DMS53 (cell line): ENCODE measurements at places on chromosomes 6 and 20.

- no peak for DNase-seq
These were observed 89.9 kb upstream of the SGK1 start for GRCh38 chr6:134407791-134408190.

GRCh38 chr6:152942319-152942869 lies 40.4 kb downstream of the FBXO5 start:
- DNase-seq: no peak

- DNase-seq: peak; percentile 75
These were observed 90.0 kb upstream of the IFNGR1 start for GRCh38 chr6:137309078-137309762.

GRCh38 chr20:37726971-37727956 lies 33.4 kb downstream of the CTNNBL1 start:
- DNase-seq: no peak

GRCh38 chr6:159969204-159969912 lies 476 bp downstream of the IGF2R start:
- peak; percentile 68 for DNase-seq

- no peak for DNase-seq
These were observed 46.3 kb downstream of the GCNT2 start for GRCh38 chr6:10567256-10568026.

DNA sequence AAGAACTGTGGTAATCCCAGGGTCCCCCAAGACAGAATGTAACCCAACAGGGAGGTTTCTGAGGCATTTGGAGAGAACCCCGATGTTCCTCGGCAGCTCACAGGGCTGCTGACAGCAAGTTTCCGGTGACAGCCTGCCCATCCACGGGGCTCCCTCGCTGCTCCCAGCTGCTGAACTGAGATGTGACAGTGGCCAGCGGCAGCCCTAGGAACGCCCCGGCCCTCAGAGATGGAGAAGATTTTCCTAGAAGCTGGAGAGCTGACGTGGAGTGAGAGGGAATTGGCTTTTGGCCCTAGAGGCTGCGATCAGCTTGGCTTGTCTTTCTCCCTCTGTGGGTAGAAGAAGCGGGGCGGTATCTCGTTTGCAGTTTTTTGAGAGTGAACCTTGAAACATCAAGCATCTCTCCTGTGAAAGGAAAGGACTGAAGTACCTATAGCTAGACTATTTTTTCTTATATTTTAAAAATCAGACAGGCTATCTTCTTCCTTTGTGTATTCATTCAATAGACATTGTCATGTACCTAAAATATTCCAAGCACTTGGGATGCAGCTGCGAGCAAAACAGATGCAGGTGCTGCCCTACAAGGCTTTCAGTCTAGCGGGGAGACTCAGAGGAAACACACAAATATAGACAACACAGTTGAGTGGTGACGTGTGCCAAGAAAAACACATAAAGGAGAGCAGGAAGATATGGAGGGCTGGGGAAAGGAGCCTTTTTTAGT lies 28.4 kb upstream of the NFATC2 start:
- DNase-seq: no peak

GRCh38 chr6:70375166-70375565 lies 38.1 kb upstream of the FAM135A start:
- DNase-seq: no peak

DNA sequence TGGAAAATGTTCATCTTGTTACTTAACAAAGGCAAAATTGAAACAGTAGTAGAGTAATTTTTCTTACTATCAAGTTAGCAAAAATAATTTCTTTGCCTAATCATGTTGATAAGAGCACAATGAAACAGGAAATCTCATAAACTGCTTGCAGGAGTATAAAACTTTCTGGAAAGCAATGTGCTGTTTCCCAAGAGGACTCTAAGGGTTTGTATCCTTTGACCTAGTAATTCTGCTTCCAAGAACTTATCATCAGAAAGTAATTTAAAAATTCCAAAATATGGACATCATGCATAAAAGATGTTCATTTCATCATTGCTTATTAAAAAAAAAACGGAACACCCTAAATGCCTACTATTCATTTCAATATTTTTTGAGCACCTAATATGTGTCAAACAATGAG lies 46.1 kb upstream of the TNFAIP3 start:
- no peak for DNase-seq

GRCh38 chr6:7222197-7222596 lies 90.8 kb downstream of the SSR1 start:
- no peak for DNase-seq

- peak; percentile 51 for DNase-seq
These were observed 62.4 kb downstream of the GCNT2 start for GRCh38 chr6:10583509-10583901.

GRCh38 chr6:165663377-165663735 lies 315 bp upstream of the PDE10A start:
- peak; percentile 78 for DNase-seq

DNA sequence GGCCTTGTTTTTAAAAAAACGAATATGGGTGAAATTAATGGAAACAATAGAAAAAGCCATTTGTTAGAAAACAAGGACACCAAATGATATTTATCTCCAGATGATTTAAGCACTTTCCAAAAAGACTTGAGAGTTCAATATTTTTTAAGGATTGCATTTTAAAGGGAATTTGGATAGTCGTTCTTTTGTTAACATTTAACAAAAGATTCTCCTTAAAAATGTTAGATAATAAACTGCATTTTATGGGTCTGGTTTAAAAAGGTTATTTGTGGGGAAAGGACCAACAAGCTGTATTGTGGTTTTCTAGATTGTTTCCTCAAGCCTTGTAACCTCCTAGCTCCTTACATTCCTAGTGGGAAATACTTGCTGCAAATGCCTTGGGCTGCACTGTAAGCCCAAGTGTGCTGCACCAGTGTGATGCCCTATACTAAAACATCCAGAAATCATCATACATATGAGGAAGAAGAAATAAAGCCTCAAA lies 1.5 kb upstream of the PHIP start:
- DNase-seq: peak; percentile 32

DNA sequence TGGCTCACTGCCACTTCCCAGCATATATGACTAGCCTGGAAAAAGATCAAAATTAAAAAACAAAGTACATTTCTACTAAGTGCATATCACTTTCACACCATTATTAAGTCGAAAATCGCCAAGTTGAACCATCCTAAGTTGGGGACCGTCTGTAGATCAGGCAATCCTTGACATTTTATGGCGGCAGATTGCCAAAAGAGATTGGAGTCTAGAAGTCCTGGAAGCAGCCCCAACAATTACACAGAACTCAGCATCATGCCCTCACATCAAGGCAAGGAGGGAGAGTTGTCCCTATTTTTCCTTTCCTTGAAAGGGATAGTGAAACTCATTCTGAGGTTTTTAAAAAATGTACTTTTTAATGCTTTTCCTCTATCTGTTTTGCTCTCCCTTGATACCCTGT lies 30.7 kb downstream of the SLC22A3 start:
- DNase-seq: no peak

- DNase-seq: no peak
These were observed 2.0 kb downstream of the ARFGAP1 start for GRCh38 chr20:63274381-63275228.

DNA sequence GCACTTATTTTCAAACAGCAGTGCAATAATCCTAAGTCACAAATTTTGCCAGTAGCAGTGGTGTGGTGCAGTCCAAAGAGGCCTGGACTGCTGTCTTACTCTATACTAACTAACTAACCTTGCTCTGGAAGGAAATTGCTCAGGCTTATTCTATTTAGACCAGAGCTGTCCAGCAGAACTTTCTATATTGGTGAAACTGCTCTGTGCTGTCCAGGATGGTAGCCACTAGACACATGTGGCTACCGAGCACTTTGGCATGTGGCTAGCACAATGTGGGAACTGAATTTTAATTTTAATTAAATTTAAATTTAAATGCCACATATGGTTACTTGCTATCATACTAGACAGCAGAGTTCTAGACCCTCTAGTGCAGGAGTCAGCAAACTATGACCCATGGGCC lies 27.1 kb upstream of the FBXO9 start:
- DNase-seq: no peak

GRCh38 chr6:104958178-104959025 lies 1.5 kb downstream of the LIN28B start:
- DNase-seq: peak; percentile 37
